ENCODE measurements at places on chromosomes 16 and 17.

DNA sequence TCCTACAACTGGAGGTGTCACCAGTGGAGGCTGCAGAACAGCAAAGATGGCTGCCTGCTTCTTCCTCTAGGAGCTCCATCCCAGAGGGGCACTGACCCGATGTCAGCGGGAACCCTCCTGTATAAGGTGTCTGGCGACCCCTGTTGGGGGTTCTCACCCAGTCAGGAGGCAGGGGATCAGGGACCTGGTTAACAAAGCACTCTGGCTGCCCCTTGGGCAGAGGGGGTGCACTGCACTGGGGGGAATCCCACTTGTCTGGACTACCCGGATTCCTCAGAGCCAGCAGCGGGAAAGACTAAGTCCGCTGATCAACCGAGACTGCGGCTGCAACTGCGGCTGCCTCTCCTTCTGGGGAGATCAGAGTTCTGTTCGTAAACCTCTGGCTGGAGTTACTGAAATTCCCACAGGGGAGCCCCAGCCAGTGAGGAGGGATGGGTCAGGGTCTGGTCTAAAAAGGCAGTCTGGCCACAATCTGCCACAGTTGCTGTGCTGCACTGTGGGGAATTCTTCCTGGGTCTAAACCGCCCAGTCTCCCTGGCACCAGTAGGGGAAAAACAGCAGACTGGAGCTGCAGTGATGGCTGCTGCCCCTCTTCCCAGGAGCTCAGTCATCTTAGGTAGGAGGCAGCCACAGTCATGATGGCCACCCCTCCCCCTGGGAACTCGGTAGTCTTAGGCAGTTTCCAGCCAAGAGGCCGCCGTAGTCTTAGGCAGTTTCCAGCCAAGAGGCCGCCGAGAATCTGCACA, 213.4 kb downstream of the CYB561 start:
- no peak for DNase-seq

DNA sequence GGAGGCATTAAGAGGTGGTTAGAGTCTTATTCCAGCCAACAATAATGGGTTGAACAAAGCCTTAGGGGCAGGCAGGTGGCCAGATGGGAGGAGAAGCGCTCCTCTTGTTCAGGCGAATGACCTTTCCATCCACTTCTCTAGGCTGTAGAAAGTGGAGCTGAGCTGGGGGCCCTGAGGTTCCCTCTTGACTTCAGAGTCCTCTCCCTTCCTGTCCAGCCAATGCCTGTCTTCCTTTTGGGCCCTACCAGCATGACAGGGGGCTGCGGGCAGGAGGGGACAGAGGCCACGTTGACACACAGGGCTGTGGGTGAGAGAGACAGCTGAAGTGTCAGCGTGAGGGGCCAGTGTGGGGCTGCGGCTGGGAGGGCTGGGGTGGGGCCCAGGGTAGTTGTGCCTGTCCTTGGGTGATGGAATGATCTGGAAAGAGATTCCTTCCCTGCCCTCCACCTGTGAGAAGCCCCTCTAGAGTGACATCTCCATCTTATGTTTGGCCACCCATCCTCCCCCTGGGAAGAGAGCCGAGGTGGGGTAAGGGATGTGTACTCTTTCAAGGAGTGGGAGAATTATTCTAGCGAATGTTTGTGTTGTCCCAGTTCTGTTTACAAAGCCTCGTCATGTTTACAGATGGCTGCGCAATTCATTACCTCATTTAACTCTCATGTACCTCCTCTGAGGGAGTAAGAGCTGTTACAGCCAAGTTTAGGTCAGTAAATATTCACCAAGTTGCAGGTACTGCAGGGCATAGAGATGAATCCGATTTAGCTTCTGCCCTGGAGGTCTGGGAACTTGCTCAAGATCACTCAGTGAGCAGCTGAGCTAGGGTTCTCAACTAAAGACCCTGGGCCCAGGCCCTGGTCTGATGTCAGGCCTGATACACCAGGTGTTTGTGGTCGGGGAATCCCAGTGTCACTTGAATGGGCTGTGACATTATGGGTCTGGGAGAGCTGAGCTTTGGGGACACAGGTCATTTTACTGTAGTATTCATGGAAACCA, 3.3 kb downstream of the ERBB2 start:
- DNase-seq, result no peak

DNA sequence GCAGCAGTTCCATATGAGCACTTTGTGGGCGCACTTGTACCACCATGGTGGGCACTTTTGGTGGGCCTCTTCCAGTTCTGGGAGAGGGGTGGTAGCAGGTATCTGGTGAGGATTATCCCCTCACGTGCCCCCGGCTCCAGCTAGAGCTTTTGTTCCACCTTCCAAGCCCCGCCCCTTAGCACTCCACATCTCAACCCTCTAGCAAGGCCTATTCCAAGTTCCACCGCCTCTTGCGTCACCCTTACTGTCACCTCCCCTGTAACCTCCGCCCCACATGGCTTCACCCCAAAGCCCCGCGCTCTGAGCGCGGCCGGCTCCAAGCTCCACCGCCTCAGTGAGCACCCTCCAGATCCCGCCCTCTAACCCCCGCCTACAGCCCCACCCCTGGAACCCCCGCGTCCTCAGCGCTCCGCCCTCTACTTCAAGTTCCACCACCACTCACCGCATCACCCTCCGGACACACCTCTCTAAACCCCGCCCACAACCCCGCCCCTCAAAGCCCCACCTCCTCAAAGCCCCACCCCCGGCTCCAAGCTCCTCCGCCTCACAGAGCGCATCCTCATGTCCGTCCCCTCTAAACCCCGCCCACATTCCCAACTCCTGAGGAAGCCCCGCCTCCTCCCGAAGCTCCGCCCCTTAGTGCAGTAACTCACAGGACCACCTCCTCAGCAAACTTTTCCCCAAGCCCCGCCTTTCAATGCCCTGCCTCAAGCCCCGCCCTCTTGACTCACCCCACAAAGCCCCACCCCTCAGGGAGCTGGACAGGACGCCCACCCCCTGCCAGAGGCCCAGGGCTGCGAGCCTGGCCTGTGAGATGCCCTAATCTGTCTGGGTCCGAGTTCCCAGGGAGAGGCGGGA, 11.1 kb downstream of the SCN4A start:
- DNase-seq, result no peak

DNA sequence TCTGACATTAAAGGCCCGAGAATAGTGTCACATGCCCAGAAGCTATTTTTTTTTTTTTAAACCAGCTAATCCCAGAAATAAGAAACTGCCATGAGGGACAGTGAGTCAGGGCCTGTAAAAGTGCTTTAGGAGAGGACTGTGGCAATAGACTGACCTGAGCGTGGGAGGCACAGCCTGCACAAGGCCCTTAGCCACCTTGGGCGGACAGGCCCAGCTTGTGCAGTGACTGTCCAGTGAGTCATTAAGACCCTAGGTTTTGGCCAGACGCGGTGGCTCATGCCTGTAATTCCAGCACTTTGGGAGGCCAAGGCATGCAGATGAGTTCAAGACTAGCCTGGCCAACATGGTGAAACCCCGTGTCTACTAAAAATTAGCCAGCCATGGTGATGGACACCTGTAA, 343.0 kb upstream of the ZFHX3 start:
- DNase-seq, result no peak

GRCh38 chr16:75761108-75761507, 34.8 kb upstream of the CPHXL start:
- DNase-seq, result no peak

DNA sequence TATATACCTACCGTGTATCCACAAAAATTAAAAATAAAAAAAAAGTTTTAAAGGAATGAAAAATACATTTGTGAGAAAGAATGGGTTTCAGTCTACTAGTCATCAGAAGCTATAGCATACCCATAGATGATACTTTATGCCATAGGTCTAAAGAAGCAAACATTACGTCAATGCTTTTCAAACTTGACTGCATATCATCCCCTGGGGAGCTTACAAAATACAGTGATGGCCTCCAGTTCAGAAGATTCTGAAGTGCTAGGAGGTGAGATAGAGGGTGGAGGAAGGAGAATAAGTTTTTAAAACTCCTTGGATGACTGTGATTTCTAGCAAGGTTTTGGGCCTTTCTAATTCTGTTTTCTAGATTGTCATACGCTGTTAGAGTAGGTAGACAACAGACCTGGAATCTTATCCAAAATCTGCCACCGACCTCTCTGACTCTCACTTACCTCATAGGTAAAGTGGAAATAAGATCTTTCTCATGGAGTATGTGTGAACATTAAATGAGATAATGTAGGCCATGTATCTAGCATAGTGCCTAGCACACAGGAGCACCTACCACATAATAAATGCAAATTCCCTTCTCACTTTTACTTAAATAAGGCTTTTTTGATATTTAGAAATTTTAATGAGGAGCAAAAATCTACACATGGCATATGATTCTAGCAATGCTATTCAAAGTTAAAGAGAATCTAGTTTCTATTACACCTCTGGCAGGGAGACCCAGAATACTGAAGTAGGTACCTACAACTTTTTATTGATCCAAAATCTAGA, 12.4 kb downstream of the MMD start:
- no peak for DNase-seq

- DNase-seq, result no peak
Observed at GRCh38 chr17:18006495-18007239, 32.3 kb downstream of the ATPAF2 start.

- no peak for DNase-seq
Observed at GRCh38 chr16:794853-795466, 5.6 kb downstream of the GNG13 start.

GRCh38 chr17:65554553-65555223, 6.8 kb downstream of the AXIN2 start:
- no peak for DNase-seq

GRCh38 chr17:40791111-40791510, 8.6 kb downstream of the KRT28 start:
- DNase-seq, result no peak

DNA sequence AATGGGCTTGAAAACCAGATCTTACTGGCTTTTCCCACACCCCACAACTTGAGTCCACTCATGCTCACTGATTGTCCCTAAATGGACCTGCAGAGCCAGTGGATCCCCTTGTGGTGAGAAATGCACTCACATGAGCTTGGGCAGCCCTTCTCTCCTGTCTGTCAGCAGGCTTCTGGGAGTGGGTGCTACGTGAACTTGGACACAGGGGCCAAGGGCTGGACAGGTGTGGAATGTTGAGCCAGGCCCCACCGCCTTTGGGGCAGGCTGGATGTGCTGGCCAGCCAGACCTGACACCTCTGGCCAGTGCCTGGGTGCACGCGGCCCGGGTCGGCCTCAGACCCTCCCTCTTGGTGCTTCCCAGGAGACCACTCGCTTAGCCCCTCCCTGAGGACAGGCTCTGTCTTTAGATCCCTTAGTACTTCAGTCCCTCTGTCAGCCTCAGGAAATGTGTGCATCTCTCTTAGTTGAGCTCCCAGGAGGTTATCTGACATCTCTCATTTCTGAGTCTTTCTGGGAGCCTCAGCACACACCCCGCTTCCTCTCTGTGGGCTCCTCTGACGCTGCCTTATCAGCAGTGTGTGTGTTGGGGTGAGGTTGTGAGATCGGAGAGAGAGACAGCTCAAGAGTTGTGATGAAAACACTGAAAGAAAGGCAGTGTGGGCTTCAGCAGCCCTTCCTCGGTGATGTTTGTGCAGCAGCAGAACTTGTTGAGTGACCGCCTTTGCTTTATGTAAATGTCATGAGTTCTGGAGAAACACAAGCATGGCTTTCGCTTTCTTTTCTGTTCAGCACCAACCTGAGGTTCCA, 117.0 kb downstream of the RAB11FIP4 start:
- DNase-seq, result no peak

DNA sequence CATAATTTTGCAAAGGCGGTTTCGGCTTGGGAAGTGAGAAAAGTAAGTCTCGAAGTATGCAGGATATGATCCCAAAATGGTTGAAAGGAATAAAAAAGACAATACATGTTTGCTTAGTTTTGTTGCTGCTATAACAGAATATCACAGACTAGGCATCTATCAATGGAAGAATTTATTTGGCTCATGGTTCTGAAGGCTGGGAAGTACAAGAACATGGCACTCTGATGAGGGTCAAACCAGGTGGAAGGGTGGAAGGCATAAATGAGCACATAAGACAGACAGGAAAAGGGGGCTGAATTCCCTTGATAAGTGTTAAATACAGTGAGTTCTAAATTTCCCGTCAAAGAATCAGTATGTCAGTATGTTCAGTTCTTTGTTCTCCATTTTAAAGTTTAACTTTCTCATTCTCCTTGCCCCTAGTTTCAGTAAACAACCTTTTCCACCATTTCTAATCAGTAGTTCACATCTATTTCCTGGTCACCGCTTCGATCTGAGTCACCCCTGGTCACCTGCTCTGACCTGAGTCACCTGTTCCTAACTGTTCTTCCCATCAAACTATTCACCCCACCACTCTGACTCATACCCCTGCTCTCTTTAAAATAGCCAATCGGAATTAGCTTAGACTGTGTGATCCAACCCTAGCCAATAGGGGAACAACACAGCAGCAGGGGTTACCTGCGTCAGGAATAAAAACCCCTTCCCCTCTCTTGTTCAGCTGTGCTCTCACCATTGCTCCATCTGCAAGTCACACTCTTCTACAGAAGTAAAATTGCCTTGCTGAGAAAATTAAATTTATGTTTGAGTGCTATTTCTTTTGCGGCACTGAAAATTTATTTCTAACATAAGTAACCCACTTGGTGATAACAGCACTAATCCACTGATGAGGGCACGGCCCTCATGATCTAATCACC, 240.8 kb downstream of the STX8 start:
- no peak for DNase-seq

DNA sequence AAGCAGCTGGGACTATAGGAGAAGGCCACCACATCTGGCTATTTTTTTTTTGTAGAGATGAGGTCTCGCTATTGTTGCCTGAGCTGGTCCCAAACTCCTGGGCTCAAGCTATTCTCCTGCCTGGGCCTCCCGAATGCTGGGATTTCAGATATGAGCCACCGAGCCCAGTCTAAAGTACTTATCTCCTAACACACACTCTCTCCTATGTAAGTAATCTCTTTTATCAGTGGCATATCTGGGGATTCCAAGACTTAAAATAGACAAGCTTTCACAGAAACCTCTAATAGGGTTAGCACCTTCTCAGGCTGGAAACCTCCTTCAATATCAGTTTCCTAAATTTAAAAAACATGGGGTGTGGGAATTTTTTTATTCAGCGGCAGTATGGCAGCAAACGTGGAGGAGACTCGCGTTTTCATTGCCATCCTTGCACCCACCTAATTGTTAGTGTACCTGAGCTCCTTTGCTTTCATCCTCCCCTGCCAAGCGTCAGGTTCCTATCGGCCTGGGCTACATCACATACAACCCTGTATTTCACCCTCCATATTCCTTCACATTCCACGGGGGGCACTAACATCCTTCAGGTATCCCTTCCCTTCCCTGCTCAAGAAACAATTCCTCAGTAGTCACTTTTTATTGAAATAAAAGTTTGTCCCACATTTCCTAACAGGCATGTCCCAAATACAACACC, 1.1 kb downstream of the EZH1 start:
- DNase-seq, result no peak

GRCh38 chr16:49019081-49019633, 262.5 kb downstream of the CBLN1 start:
- no peak for DNase-seq

GRCh38 chr16:89361751-89362539, 128.4 kb downstream of the ANKRD11 start:
- DNase-seq, result no peak
